ENCODE measurements at places on chromosomes 5 and 9.

GRCh38 chr9:79120941-79121340 is 450.8 kb upstream of the TLE4 start:
- DNase-seq = no peak

- no peak for DNase-seq
Measured at GRCh38 chr9:69468380-69468779, 143.4 kb downstream of the ENTREP1 start.

- no peak for DNase-seq
Measured at GRCh38 chr5:15959370-15960164, 220.0 kb downstream of the MARCHF11 start.

- no peak for DNase-seq
Measured at GRCh38 chr5:171710451-171711024, 75.1 kb upstream of the SMIM23 start.

- DNase-seq = no peak
Measured at GRCh38 chr9:132869266-132869665, 8.8 kb downstream of the AK8 start.

DNA sequence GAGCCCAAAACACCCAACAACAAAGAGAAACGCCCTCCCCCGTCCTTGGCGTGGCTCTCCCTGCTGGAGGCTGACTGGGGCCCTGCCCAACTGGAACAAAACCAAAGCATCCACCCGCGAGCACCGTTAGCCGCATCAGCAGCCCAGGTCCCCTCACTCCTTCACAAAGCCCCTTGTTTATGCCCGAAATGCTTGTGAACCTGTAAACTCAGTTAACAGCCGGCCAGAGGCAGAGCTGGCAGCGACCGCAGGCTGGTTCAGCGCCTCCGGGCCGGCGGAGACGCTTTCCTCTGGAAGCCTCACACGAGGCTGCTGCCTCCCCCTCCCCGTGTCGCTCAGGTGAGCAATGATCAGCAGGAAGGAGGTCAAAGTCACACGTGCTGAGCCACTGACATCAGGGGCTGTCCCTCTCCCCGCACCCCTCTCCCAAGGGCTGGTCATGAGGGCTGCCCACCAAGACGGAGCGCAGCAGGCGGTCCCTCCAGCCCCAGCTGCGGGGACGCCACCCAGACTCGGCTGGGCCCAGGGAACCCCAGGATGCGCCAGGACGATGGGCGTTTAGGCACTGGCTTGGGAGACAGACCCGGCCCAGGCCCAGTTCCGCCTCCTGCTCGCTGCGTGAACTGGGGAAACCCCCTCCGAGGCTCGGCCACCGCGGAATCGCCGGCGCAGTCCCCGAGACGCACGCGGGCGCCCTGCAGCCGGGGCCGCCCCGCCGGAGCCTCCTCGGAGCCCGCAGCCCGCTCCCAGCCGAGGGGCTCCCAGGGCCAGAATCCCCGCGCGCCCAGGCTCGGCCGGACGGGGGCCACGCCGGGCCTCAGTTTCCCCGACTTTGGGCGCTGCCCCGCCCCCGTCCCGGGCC is 563 bp downstream of the SNAPC4 start:
- no peak for DNase-seq

GRCh38 chr5:107519900-107520354 is 150.8 kb downstream of the EFNA5 start:
- DNase-seq = no peak

GRCh38 chr9:6564360-6564759 is 81.2 kb downstream of the GLDC start:
- DNase-seq = no peak

DNA sequence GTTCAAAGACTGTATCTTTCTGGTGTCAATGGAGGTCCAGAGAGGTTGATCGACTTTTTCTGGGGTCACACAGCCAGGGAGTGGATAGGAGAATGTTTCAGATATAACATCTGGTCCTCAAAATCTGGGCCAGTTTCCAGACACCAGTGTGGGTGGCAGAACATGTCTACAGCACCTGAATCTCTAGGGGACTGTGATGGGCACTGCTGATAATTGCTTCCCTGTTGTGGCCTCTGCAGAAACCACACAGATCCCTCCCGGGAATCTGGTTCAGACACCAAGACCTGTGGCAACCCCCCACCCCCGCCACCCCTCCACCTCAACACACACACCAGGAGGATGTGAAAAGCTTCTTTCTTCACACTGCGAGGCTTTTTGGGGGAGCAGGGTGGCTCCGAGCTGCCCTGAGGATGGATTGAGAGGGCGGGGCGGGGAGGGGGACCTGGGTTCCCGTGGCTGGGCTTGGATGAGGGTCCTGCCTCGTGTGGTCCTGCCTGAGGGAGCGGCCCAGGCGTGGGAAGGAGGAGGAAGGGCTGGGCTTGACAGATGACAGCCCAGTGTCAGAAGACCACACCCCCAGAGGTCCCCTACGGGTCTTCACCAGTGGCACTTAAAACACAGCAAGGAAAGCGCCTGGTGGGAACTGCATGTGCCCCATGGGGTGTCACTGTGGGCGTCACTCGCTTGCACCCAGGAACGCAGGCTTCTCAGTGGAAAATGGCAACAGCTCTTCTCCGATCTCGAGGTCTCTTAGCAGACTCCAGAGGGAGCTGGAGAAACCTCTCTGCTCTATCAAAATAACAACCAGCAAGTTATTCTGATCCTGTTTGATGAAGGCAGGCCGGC is 55.2 kb downstream of the TRIP13 start:
- DNase-seq = no peak

GRCh38 chr5:95784514-95785302 is 37.8 kb downstream of the GLRX start:
- DNase-seq = no peak

- DNase-seq = no peak
Measured at GRCh38 chr5:75156585-75156984, 80.1 kb downstream of the ANKRD31 start.

GRCh38 chr9:98192503-98193335 is at the start of gene CORO2A:
Gene CORO2A, minus strand, starts transcription at chr9:98192637. Its CDS starts 34,977 bp downstream, at chr9:98157660.
- DNase-seq = peak; percentile 42

DNA sequence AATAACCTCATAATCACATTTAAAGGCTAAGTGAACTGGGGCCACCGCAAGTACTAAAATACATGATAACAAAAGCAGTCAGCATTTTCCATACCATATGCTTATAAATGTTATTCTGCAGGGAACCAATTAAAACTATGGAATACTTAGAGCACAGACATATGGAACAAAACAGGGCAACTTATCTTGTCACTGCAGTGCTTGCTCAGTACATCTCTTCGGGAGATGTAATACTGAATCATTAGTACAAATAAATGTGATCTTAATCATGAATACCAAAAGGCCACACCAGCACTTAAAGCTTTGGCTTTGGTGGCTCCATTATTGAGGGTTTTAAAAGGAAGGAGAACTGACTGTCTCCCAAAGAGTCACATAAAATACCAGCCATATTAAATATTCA is 32.1 kb downstream of the PRUNE2 start:
- DNase-seq = no peak

DNA sequence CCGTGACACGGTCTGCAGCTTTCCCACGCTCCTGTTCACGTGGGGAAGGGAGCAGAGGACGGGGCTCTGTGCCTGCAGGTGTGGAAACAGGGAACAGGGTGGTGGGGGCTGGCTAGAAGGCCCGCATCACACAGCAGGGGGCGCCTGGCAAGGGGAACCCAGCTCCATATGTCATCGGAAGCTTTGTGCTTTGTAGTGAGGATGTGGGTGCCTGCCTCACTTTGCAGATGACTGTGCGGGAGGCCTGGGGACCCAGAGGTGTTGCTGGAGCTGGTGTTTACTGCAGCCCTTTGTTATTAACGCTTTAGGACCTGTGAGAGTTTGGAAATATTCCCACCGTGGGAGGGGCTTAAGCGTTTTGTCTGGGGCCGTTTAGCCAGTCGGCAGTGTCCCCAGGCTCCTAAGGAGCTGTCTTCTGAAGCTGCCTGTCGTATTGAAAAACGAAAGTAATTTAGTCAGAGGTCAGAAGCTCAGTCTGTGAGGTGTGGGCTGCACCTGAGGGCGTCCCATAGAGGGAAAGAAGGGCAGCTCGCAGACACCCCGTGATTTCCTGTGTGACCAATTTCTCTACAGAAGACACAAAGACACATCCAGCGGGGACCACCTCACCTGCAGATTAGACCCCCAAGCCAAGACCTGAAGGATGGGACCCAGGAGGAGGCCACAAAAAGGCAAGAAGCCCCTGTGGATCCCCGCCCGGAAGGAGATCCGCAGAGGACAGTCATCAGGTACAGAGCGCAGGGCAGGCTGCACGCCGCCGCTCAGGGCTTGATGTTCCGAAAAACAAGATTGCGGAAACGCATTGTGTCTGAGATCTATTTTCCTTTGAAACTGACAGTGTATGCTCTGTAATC is 9.1 kb downstream of the MAN1B1 start:
- DNase-seq = peak; percentile 73

DNA sequence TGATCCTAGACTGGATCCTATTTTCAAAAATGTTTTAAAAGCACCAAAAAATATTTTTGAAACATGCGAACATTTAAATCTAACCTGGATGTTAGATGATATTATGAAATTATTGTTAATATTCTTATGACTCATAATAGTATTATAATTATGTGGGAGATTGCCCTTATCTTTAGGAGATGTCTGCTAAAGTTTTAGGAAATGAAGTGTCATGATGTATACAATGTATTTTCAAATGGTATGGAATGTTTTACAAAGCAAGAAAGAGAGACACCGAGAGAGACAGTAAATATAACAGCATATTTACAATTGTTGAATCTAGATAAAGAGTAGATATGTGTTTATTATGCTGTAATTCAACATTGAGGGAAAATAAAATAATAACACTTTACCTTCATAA is 455.9 kb downstream of the ACTL7B start:
- DNase-seq = no peak

- no peak for DNase-seq
Measured at GRCh38 chr5:53339962-53340540, 140.4 kb upstream of the FST start.

GRCh38 chr9:96483733-96484390 is 33.9 kb downstream of the HABP4 start:
- no peak for DNase-seq

DNA sequence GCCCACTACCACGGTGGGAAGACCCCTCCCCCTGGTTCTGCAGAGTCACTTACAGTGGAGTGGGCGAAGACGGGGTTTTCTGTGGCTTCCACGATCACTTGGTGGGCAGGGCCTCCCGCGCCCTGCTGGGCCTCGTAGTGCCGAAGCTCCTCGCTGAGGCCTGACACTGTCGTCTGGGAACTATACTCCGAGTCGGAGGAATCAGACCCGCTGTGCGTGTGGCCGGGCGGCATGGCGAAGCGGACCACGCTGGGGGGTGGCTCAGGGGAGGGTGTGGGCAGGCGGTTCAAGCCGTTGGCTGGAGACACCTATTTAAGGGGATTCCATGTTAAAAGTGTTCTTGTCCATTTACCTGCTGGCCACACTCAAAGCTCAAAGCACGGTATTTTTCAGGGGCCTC is 67.8 kb downstream of the PTCH1 start:
- no peak for DNase-seq

DNA sequence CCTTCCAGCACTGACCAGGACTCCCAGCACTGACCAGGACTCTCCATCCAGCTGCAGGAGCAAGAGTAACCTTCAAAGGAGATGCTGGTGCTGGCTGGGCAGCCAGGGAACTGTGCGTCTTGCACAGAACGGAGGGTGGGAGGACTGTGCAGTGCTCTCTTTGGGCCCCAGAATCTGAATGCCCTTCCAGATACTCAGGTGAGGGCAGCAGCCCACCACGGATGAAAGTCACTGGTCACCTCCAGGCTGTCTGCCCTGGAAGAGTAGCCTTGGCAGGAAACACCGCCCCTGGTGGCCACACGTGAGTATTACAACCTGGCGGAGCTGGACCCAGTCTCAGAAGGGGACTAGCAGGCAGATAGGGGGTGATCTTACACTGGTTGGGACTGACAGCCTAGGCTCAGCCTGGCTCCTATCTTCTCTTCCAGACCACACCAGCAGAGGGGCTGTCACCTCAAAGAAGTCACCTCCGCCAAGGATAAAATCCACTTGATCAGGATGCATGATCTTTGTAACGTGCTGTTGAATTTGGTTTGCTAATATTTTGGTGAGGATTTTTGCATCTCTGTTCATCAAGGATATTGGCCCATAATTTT is 4.8 kb upstream of the SARDH start:
- DNase-seq = peak; percentile 61

- DNase-seq = no peak
Measured at GRCh38 chr5:140677947-140678346, 4.6 kb upstream of the DND1 start.

- DNase-seq = no peak
Measured at GRCh38 chr5:90071066-90071465, 338.5 kb downstream of the CETN3 start.

DNA sequence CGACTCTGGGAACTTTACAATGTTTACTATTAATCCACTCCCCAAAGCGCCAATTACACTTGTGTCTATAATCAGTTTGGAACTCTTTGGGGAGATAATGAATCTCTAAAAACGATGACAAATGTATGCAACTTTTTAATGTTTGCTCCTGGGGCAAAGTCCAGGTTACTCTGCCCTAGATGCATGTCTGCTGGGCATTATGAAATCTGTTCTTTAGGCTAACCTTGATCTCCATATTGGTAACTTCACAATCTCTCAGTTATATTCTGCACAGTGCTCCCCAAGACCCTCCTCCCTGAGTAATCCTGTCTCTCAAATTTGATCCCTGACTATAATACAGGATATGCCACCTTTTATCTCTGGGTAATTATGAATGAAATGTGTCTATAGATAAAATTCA is 152.2 kb upstream of the TRPM3 start:
- no peak for DNase-seq

- no peak for DNase-seq
Measured at GRCh38 chr9:128245421-128246151, 30.2 kb downstream of the GOLGA2 start.

GRCh38 chr5:159135896-159136531 is 36.3 kb upstream of the EBF1 start:
- no peak for DNase-seq

DNA sequence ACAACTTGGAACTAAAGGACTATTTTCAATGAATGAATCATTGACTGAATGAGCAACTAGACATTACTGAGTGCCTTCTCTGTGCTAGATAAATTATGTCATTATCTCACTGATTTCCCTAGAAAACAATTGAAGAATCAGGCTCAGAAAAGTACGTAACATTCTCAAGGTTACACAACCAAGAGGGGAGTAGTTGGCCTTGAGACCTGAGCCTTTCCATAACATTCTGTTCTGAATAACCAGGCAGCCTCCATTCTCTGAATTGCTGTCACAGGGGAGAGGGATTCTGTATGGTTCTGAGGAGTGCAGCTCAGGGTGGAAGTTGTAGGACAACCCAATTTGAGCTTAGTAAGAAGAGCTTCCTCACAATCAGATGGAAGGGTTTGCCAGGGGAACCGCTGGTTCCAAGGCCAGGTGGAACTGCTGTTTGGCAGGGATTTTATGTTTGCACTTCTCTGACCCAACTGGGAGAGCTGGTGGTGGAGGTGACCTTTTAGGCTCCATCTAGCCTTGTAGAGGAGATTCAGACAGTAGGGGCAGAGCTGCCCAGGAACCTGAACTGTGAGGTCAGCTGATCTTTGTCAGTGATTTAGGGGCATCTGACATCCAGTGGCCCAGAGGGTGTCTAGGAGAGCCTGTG is 16.3 kb downstream of the POLR1E start:
- no peak for DNase-seq

DNA sequence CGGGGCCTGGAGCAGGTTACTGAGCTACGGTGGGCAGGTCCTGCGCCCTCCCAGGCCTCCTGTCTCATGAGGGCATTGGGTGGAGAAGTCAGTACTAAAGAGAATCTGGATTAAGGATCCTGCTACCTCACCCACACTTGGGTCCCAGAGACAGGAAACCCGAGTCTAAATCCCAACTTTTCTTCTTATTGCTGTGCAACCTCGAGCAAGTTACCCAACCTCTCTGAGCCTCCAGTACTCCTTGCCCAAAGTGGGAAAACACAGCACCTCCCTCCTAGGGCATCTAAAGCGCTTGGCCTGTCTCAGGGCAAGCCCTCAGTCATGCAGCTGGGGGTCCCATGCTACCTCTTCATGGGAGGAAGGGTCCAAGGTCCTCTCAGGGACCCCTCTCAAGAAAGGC is 28.2 kb downstream of the ASS1 start:
- DNase-seq = no peak
